ENCODE measurements at places on chromosomes 2 and 18.

GRCh38 chr18:46290440-46291020 lies 186.3 kb downstream of the HAUS1 start:
- no peak for DNase-seq

- DNase-seq = no peak
Observed at GRCh38 chr2:216389570-216389969, 17.3 kb upstream of the MARCHF4 start.

GRCh38 chr2:121875585-121876185 lies 120.2 kb downstream of the TSN start:
- DNase-seq = no peak

GRCh38 chr2:88350331-88351248 lies 101.9 kb downstream of the FOXI3 start:
- peak; percentile 76 for DNase-seq

DNA sequence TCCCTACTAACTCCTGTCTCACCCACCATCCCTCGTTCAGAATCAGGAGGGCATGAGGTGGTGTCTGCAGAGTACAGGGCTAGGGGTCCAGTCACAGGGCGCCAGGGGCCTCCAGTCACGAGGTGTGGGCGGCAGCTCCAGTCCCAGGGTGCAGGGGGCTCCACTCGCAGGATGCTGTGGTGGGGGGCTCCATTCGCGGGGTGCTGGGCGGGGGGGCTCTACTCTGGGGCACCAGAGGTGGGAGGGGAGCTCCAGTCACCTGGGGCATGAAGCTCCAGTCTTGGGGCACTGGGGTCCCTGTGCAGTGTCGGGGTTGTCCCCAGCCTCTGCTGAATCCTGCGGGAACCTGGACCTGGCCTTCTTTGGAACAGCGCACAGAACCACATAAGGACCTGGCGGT lies 66.0 kb downstream of the EIPR1 start:
- DNase-seq = no peak

DNA sequence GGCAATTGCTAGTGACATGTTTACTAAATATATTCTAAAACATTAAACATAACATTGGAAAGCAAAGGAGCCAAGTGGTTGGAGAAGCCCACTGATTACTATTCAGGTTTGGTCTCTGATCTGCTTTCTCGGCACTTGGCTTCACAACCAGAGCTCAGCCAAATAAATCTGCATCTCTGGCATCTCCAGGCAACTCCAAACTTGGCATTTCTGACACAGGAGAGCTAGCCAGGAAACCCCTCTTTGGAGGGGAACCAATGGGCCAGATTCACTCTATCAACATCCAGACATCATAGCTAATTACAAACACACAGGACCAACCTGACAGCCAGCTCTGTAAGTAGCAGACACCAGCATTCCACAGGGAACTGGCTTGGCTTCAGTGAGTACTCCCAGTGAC lies 150.3 kb upstream of the ETAA1 start:
- no peak for DNase-seq

DNA sequence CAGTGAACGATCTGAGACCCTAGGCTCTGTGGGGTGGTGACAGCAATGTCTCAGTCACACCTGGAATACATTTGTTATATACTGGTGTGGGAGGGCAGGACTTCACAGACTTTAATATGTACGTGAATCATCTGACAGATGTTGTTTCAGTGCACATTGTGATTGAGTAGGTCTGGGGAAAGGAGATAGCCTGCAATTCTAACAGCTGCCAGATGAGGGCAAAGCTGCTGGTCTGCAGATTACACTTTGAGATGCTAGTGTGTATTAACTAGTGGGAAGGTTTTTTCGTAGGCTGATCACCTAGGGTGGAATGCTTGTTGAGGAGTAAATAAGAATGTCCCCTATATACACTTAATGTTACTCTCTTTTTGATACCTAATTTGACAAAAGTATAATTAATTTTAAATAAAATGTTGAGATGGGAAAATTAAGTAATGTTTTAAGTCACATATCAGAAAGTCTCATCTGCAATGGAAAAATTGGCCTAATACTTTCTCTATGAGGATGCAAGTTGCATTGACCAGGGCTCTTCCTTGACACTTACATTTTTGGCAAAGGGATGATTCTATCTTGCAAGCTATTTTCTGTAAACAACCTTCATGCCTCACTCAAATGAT lies 496.9 kb upstream of the HNMT start:
- DNase-seq = no peak

DNA sequence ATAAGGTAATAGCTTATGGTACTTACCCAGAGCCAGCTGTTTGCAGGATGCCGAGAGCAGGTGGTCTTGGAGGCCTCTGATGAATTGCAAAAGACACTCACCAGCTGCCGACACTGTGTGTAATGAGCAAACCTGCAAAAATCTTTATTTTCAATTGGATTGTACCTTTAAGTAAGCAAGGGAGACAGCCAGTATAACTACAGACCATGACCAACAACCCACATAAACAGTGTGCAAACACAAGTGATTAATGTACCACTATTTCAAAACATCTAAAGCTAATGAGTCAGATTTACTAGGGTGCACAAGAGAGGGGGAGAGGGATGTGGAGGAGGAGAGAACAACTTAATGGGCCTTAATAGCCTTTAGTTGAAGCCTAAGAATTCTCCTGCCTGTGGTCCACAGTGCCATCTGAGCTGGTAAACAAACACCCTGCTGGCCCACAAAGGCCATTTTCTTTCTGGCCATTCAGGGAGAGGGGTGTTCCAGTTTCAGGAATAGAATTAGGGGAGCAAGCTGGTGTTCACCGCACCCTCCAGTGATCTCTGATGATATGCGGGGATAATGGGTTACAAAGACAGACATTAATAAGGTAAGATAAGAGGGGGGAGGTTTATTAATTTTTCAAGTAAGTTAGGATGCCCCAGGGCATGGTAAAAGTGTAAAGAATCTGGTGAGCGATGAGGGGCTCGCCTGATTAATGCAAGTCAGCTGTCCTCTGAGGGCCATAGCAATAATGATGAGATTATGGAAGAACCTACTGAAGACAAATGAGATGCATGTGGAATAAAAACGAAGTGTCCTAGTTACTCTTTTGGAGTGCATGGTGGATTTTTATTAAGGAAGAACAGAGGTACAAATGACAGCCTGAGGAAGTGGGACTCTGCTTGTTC lies 196.4 kb downstream of the HRH4 start:
- DNase-seq = no peak

DNA sequence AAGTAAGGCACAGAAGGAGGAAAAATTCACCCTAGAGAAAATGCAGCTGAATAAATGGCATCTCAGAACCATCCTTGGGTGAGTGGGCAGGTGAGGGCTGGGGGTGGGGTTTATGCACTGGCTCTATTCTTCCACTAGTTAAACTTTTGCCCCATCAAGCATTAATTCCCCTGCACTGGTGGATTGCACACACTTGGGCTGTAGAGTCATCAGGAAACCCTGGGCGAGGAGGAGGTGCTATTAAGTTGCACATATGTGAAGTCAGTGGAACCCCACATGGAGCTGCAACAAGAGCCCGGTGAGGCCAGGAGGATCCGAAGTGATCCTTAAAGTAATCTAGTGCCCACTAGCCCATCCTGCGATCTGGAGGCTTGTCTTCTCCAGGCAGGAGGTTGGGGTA lies 6.8 kb upstream of the DNAJB2 start:
- DNase-seq = no peak

DNA sequence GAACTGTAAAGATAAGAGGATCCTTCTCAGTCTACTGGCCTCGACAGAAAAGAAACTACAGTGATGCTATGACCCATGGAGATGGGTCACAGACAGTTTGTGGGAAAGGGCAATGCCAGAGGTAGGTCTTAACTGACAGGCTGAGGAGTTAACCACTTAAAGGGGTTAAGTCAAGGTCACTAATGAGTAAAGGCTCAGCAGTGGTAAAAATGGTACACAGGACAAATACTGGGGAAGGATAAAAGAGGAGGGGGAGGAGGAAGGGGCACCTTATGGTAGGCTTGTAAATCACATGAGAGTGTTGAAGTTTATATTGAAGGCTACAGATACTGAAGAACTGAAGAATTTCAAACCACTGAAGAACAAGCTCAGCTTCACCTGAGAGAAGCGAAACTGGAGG lies 9.9 kb downstream of the IER3IP1 start:
- no peak for DNase-seq

DNA sequence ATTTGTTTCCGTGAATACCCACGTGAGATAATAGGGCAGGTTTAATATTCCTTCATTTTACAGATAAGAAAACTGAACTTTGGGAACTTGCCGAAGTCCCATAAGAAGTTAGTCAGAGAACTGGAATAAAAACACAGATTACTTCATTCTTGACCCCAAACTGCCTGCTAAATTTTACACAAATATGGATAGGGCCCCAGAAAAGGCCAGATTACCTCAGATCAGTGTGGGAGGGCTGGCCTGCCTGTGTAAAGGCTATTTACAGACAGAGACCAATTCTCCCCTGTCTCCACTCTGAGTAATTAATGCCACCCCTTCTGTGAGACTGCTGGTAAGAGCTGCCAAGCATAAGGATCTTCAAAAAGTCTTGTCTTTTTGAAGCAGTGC lies 139.2 kb downstream of the MGAT5 start:
- no peak for DNase-seq

- no peak for DNase-seq
Observed at GRCh38 chr2:88751768-88752167, 60.3 kb downstream of the RPIA start.

GRCh38 chr2:2131075-2131789 lies 199.8 kb downstream of the MYT1L start:
- DNase-seq = no peak

DNA sequence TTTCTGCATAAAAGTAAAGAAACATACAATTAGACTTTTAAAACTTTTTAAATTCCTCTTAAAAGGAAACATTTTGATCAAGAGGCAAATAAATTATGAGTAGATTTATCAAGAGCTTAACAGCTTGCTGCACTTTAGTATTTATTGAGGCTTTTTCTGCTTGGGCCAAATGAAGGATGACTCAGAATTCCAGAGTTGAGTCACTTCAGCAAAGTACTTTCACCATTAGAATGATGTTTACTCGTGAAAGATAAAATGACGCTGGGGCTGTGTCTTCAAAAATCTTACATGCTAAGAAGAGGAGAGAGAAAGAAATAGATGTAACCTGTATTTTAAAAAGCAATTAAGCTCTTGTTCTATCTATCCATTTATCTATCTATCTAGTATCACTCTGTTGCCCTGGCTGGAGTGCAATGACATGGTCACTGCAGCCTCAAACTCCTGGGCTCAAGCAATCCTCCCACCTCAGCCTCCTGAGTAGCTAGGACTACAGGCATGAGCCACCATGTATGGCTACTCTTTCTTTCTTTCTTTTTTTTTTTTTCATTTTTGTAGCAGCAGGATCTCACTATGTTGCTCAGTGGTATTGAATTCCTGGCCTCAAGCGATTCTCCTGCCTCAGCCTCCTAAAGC lies 75.3 kb upstream of the RIOK3 start:
- DNase-seq = no peak

- no peak for DNase-seq
Observed at GRCh38 chr2:930935-931334, 19.7 kb upstream of the SNTG2 start.

- no peak for DNase-seq
Observed at GRCh38 chr2:9781252-9781651, 62.0 kb upstream of the TAF1B start.

- DNase-seq = no peak
Observed at GRCh38 chr2:85257359-85257969, 70.3 kb downstream of the TGOLN2 start.

- no peak for DNase-seq
Observed at GRCh38 chr18:22572341-22572740, 154.6 kb upstream of the CTAGE1 start.

DNA sequence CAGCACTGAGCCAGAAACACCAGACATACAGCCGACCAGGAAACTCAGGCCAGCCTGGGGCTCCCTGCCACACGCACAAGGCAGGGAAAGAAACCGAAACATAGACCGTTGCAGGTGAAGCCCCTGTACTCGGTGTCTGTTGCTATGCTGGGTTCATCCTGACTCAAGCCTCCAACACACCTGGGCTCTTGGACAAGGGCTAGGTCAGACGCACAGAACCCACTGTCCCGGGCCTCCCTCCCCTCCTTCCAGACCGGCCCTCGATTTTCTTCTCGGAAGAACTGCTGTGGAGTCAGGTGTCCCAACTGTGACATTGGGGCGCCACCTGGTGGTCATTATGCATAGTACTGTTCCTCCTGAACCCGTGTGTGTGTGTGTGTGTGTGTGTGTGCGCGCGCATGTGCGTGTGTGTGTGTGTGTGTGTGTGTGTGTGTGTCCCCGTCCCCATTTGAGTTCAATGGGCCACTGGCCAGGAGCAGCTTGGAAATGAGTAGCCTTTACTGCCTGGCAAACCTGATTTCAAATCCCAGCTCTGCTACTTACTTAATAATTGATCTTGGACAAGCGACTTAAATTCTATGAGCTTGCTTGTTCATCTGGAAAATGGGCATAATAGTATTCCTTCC lies 55.4 kb upstream of the GLI2 start:
- DNase-seq = peak; percentile 76

DNA sequence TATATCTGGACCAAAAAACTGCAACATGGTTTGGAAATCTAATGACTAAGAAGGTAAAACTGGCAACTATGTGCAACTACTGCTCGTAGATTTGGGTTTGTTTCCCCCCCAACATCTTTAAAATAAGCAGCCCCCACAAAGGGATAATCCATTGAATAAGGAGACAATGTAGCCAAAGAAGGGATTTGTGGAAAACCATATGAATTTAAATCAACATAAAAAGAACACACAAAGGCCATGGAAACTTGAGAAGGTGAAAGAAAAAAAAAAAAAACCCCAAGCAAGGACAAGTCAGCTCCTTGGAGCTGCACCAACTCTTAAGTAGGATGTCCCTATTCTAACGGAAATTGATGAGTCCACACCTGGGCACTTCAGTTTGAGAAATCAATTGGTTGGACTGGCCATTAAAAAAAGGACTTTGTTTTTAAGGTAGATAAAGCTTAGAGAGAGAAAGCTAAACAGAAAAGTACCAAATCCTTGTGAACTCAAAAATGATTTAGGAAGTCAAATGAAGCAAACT lies 53.7 kb upstream of the ST8SIA5 start:
- no peak for DNase-seq

- no peak for DNase-seq
Observed at GRCh38 chr18:11950824-11951223, 30.5 kb upstream of the IMPA2 start.

GRCh38 chr2:226185616-226186211 lies 613.9 kb downstream of the IRS1 start:
- no peak for DNase-seq

GRCh38 chr2:53559302-53559966 lies 208.2 kb upstream of the CHAC2 start:
- DNase-seq = no peak

DNA sequence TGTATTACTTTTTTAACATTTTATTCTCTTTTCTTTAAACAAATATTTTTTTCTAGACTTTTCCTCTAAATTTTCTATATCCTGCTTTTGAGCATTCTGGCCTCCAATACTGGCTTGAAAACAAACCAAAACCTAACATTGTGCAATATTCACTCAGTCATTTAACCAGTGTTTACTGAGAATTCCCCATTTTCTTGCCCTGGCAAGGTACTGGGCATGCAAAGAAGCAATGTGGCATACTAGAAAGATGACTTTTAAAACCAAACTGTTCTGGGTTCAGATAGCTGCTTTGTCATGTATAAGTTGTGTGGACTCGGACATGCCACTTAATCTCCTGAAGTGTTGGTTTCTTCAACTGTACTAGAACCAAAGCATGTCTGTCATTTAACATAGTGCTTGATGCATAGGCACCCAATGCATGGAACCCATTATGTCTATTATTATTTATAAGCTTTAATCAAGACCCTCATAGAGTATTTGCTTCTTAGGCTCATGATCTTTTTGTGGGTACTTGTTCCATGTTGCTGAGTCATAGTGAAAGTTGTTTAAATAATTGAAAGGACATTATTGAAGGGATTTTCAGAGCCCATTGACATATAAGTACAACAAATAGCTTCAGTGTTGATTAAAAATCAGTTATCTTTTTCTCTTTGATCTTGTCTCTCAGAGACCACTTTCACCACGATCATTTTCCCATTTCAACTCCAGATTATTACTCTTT lies 185.4 kb upstream of the OSR1 start:
- DNase-seq = no peak
